ENCODE measurements at places on chromosomes 1 and 21. TPM values are rescaled to one million over a fixed set of nuclear protein-coding genes. Genes with fewer than 3 reads are reported as not detected.

SELL gene
- 64.9 TPM for total RNA-seq

- DNase-seq: no peak
These were observed 59.5 kb downstream of the PALMD start for GRCh38 chr1:99705385-99705784.

- DNase-seq: no peak
These were observed 1271.4 kb downstream of the KCNT2 start for GRCh38 chr1:195336812-195337211.

DNA sequence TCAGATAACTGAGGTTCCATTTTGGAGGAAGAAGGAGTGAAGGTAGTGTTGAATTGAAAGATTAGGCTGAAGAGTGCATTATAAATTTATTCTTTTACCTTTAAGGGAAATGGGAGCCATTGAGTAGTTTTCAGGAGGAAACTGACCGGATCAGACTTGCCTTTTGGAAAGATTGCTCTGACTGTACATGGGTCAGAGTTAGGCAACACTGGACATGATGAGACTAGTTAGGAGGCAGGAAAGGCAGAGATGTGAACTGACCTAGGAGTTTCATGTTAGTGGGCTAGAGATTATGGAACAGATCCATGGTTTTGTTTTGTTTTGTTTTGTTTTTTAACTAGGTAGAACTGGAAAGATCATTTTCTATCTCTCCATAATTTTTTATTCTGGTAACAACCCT is 78.2 kb downstream of the SNX7 start:
- no peak for DNase-seq

DNA sequence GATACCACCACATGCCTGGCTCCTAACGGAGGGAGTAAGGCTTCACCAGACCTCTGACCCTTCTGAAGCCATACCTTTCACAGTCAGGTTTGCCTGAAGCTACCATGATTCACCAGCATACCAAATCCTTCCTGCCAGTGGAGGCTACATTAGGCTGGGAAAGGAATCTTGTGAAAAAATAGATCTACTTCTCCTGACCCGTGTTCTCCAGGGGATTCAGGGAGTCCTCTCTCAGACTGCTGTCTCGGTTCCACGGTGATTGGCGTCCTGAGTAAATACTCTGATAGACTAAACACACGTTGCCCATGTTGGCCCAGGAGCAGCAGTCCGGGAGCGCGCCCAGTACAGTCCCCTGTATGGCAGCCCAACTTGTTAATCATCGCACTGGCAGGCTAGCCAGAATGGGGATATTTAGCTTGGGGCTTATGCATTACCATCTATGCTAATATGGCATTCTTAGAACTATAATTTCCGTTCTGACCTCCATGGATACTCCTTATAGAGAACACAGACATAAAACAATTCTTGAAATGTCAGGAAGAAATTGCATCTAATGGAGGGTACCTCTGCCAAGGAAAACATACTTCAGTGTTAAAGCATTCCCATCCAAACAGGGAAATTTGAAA is 173.2 kb downstream of the ROR1 start:
- DNase-seq: no peak

ATG4C gene
- 8.2 TPM for total RNA-seq

TRIM45 gene
- total RNA-seq: 1.5 TPM

DNA sequence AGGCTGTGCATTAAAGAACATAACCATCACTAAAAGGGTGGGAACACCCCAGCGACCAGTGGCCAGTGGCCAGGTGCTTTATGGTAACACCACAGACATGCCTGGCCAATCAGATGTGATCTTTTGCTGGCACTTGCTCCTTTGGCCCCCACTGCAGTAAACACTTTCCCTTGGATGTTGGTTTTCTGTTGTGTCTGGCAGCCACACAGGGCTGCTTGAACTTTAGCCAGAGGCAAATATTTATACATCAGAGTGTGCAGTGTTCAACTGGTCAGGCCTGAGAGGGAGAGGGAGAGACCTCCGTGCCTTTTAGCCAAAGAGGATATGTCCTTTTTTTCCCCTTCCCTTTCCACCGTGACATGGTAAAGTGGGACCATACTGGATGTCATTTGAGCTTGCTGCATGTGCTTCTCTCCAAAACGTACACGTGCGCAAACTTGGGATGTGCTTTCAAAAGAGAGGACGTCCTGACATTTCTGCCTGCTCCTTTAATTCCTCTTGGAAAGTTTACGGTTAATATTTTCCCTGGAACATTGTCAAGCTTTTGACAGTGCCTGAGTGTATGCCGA is 101.2 kb downstream of the NFIA start:
- no peak for DNase-seq

GRCh38 chr1:121443001-121443540 is 258.3 kb downstream of the SRGAP2C start:
- DNase-seq: no peak

GRCh38 chr1:31423418-31423947 is 10.5 kb downstream of the SERINC2 start:
- no peak for DNase-seq

DNA sequence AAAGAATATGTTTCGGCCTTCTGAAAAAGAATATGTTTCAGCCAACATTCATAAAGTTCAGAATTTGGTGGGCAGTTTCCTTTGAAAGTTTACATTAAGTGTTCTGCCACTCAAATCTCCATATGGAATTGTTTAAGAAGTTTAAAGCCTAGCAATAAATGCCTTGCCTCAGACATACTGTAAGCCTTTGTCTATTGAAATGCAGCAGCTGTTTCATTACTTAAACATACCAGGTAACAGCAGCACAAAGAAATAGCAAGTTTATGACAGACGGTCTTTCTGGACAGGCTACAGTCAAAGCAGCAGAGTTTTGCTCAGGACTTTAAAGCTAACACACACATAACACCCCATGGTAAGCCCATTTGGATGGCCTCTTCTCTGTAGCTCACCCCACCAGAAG is 38.5 kb upstream of the C1orf105 start:
- DNase-seq: no peak

- DNase-seq: no peak
These were observed 8.0 kb downstream of the PDXK start for GRCh38 chr21:43726686-43727518.

DNA sequence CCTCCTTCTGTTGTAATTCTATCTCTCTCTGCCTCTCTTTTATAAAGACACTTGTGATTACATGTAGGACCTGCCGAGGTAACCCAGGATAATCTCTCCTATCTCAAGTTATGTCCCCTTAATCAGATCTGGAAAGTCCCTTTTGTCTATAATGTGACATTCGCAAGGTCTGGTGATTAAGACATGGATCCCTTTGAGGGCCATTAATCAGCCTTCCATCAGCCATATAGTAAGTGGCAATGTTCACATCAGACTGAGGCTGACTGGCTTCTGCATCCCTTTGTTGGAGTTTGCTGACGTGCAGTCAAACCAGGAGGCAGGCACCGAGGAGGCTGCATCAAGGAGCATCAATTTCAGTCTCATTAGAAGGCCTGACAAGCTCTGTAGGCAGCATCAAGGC is 209.6 kb downstream of the BACH1 start:
- no peak for DNase-seq

RGS16 gene
- 50.2 TPM for total RNA-seq

GRCh38 chr1:22292011-22292788 is 149.3 kb upstream of the WNT4 start:
- no peak for DNase-seq

CDCA8 gene
- total RNA-seq: 41.2 TPM

All from activated T-helper 2 cell treated with anti-CD3 and anti-CD28 coated beads, Interferon-gamma antibody, Interleukin-2, Interleukin-4, amounts not matched to agents 10 μg/mL and 5 μg/mL and 100 μg/mL, durations not matched to agents 14 hours and 24 hours and 36 hours (primary cell).